Smooth muscle cell of trachea (primary cell): ENCODE measurements at places on chromosomes 16 and 17. TPM values are rescaled to one million over a fixed set of nuclear protein-coding genes. Genes with fewer than 3 reads are reported as not detected.

PRR15L gene
- not detected in 2 replicates for total RNA-seq

G6PC1 gene
- total RNA-seq, result not detected in 2 replicates

ARHGAP23 gene
- 46.0 and 67.8 TPM in 2 replicates for total RNA-seq

DRC3 gene
- 0.83 and 1.2 TPM in 2 replicates for total RNA-seq

SNX20 gene
- not detected in 2 replicates for total RNA-seq

KRTAP3-2 gene
- not detected in 2 replicates for total RNA-seq

MAFG gene
- total RNA-seq, result 16.1 and 25.3 TPM in 2 replicates

CD7 gene
- 0.66 and 1.3 TPM in 2 replicates for total RNA-seq

CBLN1 gene
- not detected in 2 replicates for total RNA-seq

ALDOA gene
- total RNA-seq, result 770 and 1,149 TPM in 2 replicates

HS3ST3A1 gene
- 21.4 and 24.1 TPM in 2 replicates for total RNA-seq

CPNE7 gene
- 15.6 and 31.6 TPM in 2 replicates for total RNA-seq

CDT1 gene
- 3.3 and 10.9 TPM in 2 replicates for total RNA-seq

TEKT1 gene
- not detected in 2 replicates for total RNA-seq

DYNLRB2 gene
- total RNA-seq, result 0.99 TPM in 1 of 2 replicates, not detected in the other

TOB1 gene
- 24.1 and 24.6 TPM in 2 replicates for total RNA-seq

CCDC78 gene
- total RNA-seq, result 1.6 and 3.8 TPM in 2 replicates

FNDC8 gene
- not detected in 2 replicates for total RNA-seq

ITGB4 gene
- total RNA-seq, result 0.50 and 4.2 TPM in 2 replicates

WSCD1 gene
- under 0.01 and 0.15 TPM in 2 replicates for total RNA-seq

PLK1 gene
- total RNA-seq, result 4.6 and 27.1 TPM in 2 replicates

USP32 gene
- total RNA-seq, result 68.8 and 84.1 TPM in 2 replicates

GJD3 gene
- total RNA-seq, result 3.8 and 16.2 TPM in 2 replicates

TSPAN10 gene
- total RNA-seq, result 2.5 and 2.6 TPM in 2 replicates

SLC5A2 gene
- under 0.01 and 0.15 TPM in 2 replicates for total RNA-seq

KCNAB3 gene
- 0.33 and 0.44 TPM in 2 replicates for total RNA-seq

CACNG5 gene
- not detected in 2 replicates for total RNA-seq
